ENCODE measurements at places on chromosomes 2 and 18. TPM values are rescaled to one million over a fixed set of nuclear protein-coding genes. Genes with fewer than 3 reads are reported as not detected.

Gene CRYBA2
- total RNA-seq = not detected

Gene TMEFF2
- not detected for total RNA-seq

Gene SERPINB3
- not detected for total RNA-seq

Gene GALNT5
- not detected for total RNA-seq

Gene TGFBRAP1
- total RNA-seq = 21.0 TPM

Gene ABCB11
- not detected for total RNA-seq

Gene LRRFIP1
- 183 TPM for total RNA-seq

Gene SEPTIN2
- total RNA-seq = 191 TPM

All from CD4-positive, CD25-positive, alpha-beta regulatory T cell (primary cell).